M059J (cell line): ENCODE measurements at places on chromosomes 6 and 20. TPM values are rescaled to one million over a fixed set of nuclear protein-coding genes. Genes with fewer than 3 reads are reported as not detected.

The PTCRA gene
- total RNA-seq = not detected in 2 replicates

The SMOC2 gene
- 0.05 and 0.47 TPM in 2 replicates for total RNA-seq

The ZBTB22 gene
- 13.8 and 18.0 TPM in 2 replicates for total RNA-seq

The E2F1 gene
- 46.3 and 67.8 TPM in 2 replicates for total RNA-seq

The ZC2HC1B gene
- total RNA-seq = not detected in 2 replicates

The SH3BGRL2 gene
- total RNA-seq = 6.4 and 9.8 TPM in 2 replicates

The UNC5CL gene
- total RNA-seq = 0.02 and 0.20 TPM in 2 replicates

The SPTLC3 gene
- 3.0 and 9.2 TPM in 2 replicates for total RNA-seq

The SLC32A1 gene
- total RNA-seq = not detected in 2 replicates

The SAMD10 gene
- total RNA-seq = 0.42 and 1.2 TPM in 2 replicates

The TRIM10 gene
- total RNA-seq = not detected in 2 replicates

The GABRR2 gene
- total RNA-seq = 0.25 TPM in 1 of 2 replicates, not detected in the other

The PRICKLE4 gene
- 0.12 and 0.30 TPM in 2 replicates for total RNA-seq

- no peak for DNase-seq
Observed at GRCh38 chr6:11204005-11204399, 28.5 kb downstream of the NEDD9 start.

DNA sequence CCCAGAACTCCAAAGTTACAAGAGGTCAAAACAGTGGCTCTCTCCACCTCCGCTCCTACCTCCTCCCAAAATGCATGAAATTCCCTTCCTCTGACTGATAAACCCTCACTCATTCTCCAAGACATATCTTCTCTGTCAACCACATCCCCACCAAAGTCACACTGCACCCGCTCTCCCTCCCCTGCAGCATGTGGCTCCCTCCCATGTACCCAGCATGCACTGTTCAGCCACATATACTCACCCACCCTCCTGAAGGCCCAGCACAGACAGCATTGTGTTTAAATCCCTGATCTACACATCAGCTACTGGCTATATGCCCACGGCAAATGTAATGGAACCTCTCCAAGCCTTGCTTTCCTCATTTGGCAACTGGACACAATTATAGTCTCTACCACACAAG lies 5.5 kb upstream of the POU5F1 start:
- DNase-seq = peak; percentile 69

DNA sequence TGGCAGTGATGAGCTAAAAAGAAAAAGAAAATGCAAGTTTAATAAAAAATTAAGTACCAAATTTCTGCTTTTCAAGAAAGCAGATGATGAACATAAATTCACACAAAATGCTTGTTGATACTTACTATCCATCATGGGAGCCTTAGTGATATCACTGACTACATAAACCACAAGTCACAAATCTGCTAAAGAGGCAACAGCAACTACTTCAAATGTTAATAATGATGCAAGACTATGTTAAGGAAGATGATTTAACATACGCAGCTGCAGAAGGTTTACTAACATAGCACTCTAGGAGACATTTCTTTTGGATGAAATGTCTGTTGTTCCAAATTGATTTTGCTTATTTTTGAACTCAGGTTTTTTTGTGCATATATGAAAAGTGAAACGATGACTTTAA lies 18.6 kb downstream of the FYN start:
- DNase-seq = no peak

GRCh38 chr6:13308332-13308731 lies 20.0 kb downstream of the TBC1D7 start:
- no peak for DNase-seq

GRCh38 chr20:59205044-59205443 lies 41.4 kb downstream of the ZNF831 start:
- no peak for DNase-seq

DNA sequence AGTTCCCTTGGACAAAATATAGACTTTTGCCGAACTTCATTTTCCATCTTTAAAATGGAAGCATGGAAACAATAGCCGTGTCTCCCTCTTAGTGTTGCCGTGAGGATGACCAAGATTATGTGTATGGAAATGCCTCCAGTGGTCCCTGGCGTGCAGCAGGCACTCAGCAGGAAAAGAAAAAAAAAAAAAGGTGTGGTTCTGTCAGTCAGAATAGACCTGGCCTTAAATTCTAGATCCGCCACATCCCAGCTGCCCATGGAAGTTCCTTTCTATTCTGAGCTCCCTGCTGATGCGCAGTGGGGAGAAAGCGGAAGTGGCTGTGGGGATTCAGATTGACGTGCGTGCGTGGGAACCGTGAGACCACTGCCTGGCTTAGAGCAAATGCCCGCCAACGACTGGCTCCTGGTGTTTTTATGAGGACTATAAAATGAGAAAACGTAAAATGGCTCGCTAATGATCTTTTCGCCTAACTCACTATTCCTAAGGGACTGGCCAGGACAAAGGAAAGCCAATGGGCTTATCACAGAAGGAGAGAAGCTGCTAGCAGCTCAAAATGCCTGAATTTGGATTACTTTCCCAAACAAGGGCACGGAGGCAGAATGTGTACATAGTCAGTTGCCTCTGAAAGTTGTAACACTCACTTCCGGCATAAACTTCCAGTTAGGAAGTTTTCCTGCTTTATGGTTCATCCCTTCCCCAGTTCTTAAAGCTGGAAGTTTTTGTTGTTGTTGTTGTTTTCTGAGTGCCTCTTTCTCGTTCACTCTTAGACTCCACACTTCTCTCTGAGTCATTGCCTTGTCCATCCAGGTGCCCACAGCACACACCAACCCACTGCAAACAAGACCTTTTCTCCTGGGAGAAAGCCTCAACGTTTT lies 11.4 kb upstream of the PDE10A start:
- DNase-seq = no peak

GRCh38 chr20:12055161-12055560 lies 137.5 kb downstream of the BTBD3 start:
- peak; percentile 22 for DNase-seq

DNA sequence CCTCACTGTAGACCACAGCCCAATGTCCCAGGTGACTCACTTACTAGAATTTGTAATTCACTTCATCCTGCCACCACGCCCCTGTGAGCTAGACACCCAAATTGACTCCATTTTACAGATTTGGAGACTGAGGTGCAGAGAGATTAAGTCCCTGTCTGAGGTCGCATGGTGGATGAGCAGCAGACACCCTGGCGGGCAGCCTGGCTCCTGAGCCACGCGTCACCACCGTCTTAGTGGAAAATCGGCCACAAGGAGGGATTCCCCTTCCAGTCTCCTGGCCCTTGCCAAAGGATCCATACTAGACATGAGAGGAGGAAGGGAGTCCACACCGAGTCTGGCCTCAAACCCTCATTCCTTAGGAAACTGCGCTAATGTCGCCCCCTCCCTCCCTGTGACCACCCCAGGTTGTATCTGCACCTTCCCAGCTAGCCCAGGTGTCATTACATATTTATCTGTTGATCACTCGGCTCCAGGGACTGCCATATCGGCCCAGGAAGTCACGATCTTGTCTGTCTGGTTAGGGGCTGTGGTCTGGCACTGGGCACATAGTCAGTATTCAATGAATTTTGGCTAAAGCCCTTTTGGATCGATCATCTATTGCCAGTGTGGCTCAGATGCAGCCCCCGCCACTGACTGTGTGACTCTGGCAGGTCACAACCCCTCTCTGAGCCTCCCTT lies 25.7 kb upstream of the PTGIS start:
- peak; percentile 54 for DNase-seq

DNA sequence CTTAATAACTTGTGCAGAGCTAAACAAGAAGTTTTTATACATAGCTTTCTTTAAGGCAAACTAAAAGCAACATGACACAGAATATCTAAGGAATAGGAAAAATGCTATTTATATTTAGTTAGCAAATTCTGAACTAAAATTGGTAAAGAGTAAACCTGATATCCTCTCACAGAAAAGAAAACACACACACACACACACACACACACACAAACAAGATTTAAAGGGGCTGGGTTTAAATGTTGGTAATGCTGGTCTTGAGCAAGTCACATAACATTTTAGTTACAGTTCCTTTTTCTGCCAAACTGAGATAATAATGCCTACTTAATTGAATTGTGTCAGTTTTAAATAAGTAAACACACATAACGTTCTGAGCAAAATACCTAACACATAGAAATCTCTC lies 1.6 kb downstream of the TRDN start:
- no peak for DNase-seq

DNA sequence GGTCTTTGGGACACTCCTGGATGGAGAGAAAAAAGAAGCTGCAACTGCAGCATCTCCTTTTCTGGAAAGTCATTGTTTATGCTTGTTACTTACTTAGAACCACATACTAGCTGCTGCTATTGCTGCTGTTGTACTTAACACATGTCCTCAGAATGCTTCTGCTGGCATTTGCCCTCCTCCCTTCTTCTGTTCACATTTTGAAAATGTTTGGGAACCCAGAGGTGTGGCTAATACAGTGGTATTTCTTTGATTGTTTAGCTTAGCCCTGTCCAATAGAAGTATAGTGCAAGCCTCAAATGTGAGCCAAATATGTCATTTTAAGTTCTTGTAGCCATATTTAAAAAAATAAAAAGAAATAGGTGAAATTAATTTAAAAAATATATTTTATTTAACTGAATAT lies 8.4 kb downstream of the DTD1 start:
- DNase-seq = no peak

- no peak for DNase-seq
Observed at GRCh38 chr20:37266940-37267666, 5.5 kb upstream of the GHRH start.

GRCh38 chr20:32017711-32018251 lies 7.5 kb downstream of the CCM2L start:
- no peak for DNase-seq

DNA sequence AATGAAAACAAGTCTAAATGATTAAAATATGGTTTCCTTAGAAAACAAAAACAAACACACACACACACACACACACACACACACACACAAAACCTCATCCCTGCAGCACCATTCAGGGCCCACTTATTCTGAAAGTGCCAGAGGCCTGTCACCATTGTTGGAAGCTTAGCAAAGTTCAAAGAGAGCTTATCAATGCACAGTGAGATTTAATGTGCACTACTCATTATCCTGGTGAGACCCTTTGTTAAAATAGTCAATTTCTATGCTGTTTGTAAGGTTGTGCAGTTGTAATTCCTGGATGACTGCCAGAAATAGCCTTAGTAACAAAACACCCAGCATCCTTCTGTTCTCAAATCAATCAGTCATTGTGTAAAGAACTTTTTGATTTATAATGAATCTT lies 482.9 kb downstream of the GRIK2 start:
- no peak for DNase-seq
